Esophagus squamous epithelium (tissue), 5 donors: ENCODE measurements at places on chromosomes 12 and 14. TPM values are rescaled to one million over a fixed set of nuclear protein-coding genes. Genes with fewer than 3 reads are reported as not detected.

The NFE2 gene
- 0.38 TPM for total RNA-seq

The B3GNT4 gene
- 0.35 TPM for total RNA-seq

The ENDOU gene
- 112 TPM for total RNA-seq

The LRRIQ1 gene
- not detected for total RNA-seq

DNA sequence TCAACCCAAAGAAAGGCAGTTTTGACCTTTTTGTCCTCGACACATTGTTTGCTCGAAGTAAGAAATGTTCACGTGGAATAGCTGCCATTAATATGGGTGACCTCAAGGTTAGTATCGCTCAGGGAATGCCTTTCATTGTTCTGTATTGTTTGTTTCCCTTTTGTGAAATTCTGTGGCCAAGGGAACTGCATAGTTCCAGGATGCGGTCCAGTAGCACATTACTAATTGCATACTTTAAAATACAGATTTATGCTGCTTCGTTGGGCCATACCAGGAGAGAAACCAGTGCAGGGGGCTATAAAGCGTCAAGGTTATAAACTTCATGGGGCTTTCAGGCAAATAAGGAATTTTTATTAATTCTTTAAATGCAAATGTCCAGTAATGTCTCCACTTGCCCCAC is 73.3 kb upstream of the USP44 start:
- DNase-seq: no peak

- DNase-seq: no peak
Measured at GRCh38 chr14:29216268-29217232, 450.0 kb downstream of the FOXG1 start.

DNA sequence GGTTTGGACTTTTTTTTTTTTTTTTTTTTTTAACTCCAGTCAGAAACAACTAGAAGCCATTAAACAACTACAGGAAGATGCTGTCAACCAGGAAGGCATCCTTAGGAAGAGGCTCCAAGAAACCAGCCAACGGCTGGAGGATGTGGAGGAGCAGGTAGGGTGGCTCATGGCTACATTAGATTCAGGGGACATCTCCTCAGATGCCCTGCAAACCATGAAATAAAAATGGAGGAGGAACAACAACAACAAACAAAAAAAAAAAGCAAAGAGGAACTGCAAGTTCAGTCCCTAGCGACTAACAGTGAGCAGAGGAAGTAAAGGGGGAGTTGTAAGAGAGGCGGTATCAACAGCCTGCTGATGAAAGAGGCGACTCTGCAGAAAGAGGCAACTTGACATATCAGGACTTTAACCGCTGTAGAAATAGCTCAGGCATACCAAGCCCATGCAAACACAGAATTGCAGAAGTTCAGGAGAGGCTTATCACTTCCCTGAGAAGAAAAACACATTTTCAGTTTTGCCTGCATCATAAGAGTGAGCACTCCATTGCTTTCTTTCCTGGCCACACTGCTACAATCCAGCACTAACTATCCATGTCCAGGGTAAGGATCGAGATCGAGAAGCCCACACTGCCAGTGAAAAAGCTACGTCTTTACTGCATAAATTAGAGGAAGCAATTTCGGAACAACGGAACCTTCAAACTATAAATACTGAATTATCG is 103.5 kb upstream of the BCAT1 start:
- no peak for DNase-seq

DNA sequence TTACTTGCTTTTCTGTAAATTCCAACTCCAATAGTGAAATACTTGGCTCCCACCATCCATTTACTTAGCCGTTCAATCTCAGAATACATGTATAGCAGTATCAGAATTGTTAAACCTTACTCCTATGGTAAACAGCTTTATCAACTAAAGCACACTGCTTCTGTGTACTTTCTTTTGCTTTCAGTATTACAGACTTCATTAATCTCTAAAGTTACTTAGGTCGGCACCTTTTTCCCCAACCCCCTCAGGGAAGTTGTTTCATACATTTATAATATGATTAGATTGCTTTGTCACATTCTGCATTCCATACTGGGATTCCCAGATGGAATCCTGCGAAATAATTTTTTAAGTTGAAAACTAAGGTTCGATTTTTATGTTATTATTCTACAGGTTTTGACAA is 12.5 kb downstream of the AVPR1A start:
- no peak for DNase-seq

DNA sequence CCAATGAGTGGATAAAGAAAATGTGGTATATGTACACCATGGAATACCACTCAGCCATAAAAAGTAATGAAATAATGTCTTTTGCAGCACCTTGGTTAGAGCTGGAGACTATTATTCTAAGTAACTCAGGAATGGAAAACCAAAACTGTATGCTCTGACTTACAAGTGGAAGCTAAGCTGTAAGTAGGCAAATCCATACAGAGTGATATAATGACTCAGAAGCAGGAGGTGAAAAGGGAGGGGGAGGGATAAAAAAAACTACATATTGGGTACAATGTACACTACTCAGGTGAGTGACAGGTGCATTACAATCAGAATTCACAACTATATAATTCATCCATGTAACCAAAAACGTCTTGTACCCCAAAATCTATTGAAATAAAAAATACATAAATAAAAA is 15.1 kb upstream of the CLEC1A start:
- no peak for DNase-seq

DNA sequence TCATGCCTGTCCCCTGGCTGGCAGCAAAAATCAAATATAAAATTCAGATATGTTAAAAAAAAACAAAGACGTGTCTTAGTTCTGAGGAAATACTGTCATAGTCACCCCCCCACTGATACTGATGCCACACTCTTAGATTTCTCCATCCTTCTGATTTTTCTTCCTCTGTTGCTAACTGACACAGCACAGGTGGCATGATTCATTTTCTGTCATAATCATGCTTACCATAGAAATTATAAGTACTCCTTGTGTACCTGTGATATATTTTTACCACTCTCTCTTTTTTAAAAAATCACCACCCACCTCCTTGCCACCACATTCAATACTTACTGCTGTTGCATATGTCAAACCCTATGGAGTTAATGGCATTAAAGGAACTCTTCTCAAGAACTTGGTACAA is 209.2 kb downstream of the PPM1H start:
- no peak for DNase-seq

GRCh38 chr14:97336816-97337215 is 539.6 kb downstream of the VRK1 start:
- no peak for DNase-seq

- DNase-seq: no peak
Measured at GRCh38 chr14:43778937-43779639, 728.0 kb downstream of the FSCB start.

DNA sequence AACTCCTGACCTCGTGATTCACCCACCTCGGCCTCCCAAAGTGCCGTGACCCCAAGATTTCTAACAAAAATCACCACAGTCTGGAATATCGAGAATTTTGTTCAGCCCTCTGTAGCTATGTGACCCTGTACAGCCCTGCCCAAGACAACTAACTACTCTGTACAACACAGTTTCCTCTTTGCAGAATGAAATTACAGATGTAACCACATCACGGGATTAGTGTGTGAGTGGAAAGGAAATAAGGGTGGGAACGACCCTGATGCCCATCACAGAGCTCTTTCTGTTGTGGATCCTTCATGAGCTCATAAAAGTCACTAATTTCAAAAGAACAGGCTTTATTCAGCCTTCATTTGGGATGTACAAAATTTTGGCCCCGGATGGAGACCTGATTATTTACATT is 50.5 kb upstream of the KRR1 start:
- no peak for DNase-seq

- DNase-seq: no peak
Measured at GRCh38 chr14:52917735-52918134, 33.1 kb downstream of the FERMT2 start.

GRCh38 chr12:113231235-113232088 is 10.2 kb downstream of the TPCN1 start:
- DNase-seq: no peak

GRCh38 chr14:20690848-20691640 is 2.5 kb downstream of the ANG start:
- no peak for DNase-seq

- DNase-seq: no peak
Measured at GRCh38 chr14:58663494-58664111, 25.8 kb downstream of the DACT1 start.
